ENCODE measurements at places on chromosomes 12 and 14. TPM values are rescaled to one million over a fixed set of nuclear protein-coding genes. Genes with fewer than 3 reads are reported as not detected.
A peak's percentile ranks its signal among the peaks of the same experiment; 100 is the strongest.

The CIROP gene
- not detected for polyA plus RNA-seq

DNA sequence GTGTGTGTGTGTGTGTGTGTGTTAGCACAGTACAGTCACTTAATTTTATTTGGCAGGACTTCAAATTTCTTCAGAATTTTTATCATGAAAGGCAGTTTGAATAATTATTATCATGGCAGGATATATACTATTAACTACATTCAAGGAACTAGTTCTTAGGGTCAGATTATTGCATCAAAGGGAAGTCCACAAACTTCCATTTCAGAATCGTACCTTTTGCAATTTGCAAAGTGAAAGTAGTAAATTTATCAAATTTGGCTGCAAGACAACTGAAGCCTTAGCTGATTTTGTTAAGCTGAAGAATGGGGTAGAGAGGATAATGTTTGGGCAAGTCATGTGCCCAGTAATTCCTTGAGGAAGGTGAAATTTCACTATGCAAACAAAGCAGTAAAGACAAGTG lies 68.2 kb downstream of the PLEKHG7 start:
- peaks cover 11% of the 10 kb centered on the region for H3K36me3 ChIP-seq
- no peaks in the 10 kb centered on the region for H3K27me3 ChIP-seq
- no peak for DNase-seq

GRCh38 chr12:64538121-64538520 lies 72.2 kb upstream of the RASSF3 start:
- no peak overlapping the region for H3K27ac ChIP-seq
- no peak overlapping the region for H3K4me3 ChIP-seq
- no peak for DNase-seq
- no peaks in the 10 kb centered on the region for H3K36me3 ChIP-seq

DNA sequence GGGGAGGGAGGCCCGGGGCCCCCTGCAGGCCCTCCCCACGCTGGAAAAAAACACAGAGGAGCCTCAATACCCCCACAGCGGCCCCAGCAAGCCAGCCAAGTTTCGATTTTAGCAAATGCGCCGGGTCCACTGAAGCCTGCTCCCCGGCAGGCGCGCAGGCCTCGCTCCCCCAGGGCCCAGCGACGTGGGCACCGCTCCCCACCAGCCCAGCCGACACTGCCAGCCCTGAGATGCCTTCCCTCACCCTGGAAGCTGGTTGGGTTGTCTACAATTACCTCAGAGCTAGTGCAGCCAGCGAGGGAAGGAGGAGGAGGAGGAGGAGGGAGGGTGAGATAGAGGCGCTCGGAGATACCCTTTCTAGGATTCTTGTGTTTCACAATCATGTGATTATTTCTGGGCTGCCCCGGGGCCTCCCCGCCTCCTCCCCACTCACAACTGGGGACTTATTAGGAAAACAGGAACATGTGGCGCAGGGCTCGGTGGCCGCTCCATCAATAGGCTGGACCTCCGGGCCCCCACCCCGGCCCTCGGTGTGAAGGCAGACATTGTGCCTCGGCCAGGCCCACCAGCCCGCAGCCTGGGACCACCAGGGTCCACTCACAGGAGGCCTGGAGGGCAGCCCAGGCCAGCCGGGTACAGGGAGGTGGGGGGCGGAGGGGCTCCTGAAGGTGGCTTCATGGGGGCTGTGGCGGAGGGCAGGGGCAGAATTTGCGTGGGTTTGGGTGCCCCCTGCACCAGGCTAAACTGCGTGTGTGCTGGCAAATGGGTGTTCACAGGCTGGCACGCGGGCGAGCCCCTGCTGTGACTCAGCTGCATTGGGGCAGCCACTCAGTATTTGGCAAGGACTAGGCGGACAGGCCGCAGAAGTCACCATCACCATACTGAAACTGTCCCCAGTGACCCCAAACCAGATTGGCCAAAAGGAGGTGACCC lies 109.9 kb downstream of the NCOR2 start:
- H3K4me1 ChIP-seq = peaks cover 75% of the 10 kb centered on the region
- no peaks in the 10 kb centered on the region for H3K27me3 ChIP-seq
- H3K4me3 ChIP-seq = peak overlapping the region; percentile 40
- peak overlapping the region; percentile 88 for H3K27ac ChIP-seq
- DNase-seq = peak; percentile 86

- H3K36me3 ChIP-seq = no peaks in the 10 kb centered on the region
- no peak overlapping the region for H3K27ac ChIP-seq
- peaks cover 25% of the 10 kb centered on the region for H3K4me1 ChIP-seq
- no peaks in the 10 kb centered on the region for H3K27me3 ChIP-seq
Measured at GRCh38 chr14:71525663-71526221, 406.5 kb upstream of the RGS6 start.

Data from spleen (tissue), 13 donors.